ENCODE measurements at places on chromosomes 11 and 22.

- DNase-seq = no peak
Measured at GRCh38 chr11:121474680-121475079, 21.9 kb upstream of the SORL1-AS1 start.

DNA sequence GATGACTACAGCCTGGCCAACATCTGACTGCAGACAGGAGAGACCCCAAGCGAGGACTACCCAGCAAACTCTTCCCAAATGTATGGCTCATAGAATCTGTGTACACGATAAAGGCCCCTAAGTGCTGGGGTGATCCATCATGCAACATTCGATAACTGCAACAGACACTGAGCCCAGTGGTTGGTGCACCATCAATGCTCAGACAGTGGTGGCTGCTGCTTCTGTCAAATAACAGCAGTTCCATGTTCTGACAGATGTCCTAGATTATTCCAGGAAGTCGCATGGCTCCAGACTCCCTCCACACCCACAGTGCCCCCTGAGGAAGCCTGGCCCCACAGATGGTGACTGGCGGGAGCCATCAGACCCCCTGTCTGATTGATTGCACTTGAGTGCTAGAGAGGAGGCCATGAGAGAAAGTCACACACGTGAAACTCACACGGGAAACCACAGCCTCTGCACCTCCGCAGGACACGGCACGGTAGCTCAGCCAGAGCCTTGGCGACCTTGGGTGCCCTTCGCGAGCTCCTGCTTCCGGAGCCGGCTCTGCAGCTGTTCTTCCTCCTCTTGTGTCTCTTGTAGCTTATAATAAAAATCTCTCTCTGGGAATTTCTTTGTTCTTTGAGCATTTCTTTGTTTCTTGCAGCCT, 1155.9 kb downstream of the TBC1D22A start:
- DNase-seq = no peak

DNA sequence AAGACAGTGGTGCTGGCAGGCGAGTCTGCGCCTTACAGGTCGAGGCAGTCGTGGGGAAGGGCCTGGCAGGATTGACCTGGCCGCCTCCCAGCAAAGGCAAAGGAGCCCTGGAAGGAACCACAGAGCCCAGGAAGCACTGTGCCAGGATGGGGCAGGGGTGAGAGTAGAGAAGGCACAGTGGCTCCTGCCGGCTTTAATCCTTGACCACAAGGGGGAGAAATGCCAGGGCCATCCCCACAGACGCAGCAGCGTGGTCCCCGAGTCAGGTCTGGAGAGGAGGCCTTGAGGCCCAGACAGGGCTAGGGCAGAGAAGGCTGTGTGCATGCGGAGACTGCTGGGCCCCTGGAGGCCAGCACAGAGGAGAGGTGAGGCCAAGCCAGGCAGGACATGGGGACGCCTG, 9.9 kb upstream of the NDUFS8 start:
- DNase-seq = no peak

GRCh38 chr11:73145986-73146575, 4.0 kb upstream of the FCHSD2 start:
- DNase-seq = no peak

DNA sequence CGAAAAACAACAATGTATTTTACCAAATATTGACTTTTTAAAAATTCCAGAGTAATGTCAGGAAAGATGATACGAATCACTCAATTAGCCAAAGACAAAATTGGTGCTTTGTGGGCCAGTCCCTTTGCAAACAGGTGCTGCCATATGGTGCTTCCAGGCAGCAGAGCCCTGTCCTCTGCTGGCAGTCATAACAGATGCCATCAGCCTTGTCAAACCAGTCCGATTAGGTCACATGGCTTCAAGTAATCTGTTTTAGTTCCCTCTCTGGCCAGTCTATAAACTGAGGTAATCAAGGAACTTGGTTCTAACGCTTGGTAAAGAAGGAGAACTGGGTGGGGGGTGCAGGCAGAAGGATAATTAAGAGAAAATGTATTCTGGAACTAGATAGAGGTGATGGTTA, 49.1 kb upstream of the CAPRIN1 start:
- no peak for DNase-seq

DNA sequence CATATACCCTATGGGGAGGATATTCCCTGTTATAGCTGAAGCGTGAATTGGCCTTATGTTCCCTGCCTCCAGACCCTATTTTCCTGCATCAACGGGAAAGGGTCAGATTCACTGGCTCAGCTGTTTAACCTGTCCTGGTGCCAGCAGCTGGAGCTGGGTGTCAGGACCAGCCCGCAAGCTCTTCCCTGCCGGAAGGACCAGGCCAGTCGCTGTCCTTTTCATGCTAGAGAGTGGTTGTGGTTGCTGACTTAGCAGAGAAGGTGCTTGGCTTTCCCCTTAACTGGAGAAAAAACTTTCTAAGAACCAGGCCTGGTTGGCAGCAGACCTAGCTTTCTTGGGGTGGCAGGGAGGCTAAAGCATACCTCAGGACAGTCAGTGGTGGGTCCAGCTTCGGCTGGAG, 5.2 kb upstream of the SREBF2 start:
- no peak for DNase-seq

GRCh38 chr22:47171441-47172221, 409.2 kb downstream of the TBC1D22A start:
- DNase-seq = no peak

GRCh38 chr11:30489076-30489475, 97.1 kb downstream of the MPPED2 start:
- no peak for DNase-seq
